GM12864 (cell line): ENCODE measurements at places on chromosomes 6 and 20.

DNA sequence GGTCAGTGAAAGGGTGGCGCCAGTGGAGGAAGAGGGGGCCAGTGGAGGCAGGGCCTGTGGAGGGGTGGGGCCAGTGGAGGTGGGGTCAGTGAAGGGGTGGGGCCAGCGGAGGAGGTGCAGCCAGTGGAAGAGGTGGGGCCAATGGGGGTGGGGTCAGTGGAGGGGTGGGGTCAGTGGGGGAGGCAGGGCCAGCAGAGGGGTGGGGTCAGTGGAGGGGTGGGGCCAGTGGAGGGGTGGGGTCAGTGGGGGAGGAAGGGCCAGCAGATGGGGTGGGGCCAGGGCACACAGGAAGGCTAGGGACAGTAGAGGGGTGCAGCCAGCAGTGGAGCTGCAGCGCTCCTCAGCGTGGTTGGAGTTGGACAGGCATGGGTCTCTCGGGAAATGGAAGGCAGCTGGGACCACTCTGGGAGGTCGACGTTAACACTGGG is 18.7 kb downstream of the ADRM1 start:
- DNase-seq = no peak

DNA sequence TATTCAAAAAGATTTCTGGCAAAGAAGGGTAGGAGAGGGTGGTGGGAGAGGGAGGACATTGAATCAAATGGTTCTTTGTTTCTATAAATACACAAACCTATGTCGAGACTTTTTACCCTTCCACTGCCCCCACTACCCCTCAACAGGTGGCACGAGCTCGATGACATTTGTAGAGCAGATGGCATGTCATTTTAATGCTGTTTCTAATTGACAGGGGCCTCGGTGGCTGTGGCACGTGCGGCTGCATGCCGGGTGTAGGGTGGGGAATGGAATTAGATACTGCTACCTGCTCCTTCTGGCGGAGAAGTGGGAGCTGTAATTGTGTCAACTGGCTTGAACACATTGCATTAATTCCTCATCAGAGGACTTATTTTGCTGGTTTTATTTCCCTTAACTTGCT is 29.1 kb upstream of the SASH1 start:
- DNase-seq = no peak

GRCh38 chr6:27791182-27791943 is 120.8 kb downstream of the OR2B2 start:
- no peak for DNase-seq

DNA sequence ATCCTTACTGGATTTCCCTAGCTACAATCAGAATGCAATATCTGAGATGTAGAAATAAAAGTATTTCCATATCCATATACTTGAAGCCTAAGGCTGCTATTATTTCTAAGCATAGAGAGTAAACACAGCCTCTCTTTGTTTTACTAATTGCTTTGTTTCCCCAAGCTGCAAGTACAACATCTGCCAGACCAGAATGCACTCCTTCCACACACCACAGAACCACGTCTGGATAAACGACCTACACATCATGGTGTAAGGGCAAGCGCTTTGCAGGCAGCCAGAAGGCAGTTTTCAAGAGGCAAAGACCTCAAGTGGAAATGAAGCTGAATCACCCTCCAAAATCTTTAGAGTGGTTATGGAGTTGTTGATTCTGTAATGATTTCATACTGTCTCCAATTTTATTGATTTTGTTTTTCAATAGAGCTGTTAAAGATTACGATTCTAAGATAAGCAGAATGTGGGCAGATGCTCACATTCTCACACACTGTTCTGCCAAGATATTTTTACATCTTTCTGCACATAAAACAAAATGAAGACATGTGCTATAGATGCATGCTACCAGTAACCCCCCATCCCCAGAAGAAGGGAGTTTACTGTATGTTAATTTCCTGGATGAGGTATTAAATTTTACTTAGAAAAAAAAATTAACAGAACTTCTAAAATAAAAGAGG is 88.8 kb downstream of the THEMIS start:
- DNase-seq = no peak

DNA sequence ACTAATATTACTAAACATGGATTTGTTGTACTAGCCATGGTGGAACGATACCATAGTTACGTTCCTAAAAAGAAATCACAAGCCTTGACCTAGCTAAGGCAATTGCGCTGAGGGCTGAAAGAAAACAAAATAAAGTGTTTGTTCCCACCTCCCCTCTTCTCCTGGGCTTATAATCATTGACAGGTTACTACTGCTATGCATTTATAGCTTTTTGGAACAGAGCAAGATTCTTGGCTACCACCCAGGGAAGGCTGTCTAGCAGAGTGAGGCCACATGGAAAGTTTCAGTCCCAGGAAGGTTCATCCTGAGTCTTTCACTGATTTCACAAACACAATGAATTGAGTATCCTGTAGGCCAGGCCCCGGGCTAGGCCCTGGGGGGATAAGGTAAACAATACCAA is 84.6 kb downstream of the TMEM170B start:
- DNase-seq = no peak

GRCh38 chr20:20312562-20312961 is 55.3 kb upstream of the INSM1 start:
- no peak for DNase-seq

DNA sequence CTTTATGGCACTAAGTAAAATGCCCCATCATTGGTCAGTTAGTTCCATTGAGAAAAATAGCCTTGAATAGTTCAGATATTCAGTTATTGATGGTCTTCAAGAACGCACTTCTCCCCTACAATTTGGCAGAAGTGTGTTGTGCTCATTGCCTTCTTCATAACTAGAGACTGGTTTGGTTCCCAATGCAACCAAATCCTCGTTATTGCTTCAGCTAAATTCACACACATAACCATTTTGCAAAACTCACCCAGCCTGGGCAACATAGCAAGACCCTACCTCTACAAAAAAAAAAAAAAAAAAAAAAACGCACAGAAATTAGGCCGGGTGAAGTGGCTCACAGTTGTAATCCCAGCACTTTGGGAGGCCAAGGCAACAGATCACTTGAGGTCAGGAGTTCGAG is 32.1 kb downstream of the ZNF217 start:
- no peak for DNase-seq

DNA sequence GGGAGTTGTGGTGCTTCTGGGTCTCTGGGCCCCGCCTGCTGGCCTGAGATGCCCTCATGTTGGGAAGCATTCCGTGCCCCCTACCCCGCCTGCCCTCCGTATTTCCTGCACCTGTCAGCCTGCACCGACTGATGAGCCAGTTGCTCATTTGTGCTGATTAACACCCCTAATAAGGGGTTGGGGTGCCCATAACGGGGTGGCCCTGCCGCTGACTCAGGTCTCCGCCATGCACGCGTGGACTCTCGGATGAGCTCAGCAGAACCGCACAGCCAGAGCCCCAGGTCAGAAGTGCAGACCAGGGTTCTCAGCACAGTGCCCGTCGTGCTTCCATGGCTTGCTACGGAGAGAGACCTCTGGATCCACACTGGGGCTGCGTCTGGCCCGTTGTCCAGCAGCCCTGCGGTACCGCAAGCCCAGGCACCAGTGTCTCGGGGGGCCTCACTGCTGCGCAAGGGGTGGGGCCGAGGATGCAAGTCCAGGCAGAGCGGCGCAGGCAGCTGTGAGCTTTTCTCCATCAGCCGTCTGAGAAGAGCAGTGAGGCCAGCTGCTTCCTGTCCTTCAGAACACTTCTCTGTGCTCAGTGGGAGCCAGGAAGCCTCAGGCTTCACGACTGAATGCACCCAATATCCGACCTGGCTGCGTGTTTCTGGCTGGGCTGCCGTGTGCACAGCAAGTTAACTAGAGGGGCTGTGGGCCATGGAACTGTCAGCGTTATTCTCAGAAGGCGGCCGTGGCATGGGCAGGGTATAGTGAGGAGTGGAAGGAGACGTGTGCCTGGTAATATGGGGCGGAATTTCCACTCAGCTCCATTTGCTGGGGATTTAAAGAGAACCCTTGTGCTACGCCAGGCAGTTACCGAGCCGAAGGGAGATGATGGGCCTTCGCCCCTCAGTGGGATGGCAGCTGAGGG is 18.6 kb downstream of the MTG2 start:
- no peak for DNase-seq
